Cardiac septum (tissue), 1 donor: ENCODE measurements at places on chromosomes 11 and 22. TPM values are rescaled to one million over a fixed set of nuclear protein-coding genes. Genes with fewer than 3 reads are reported as not detected.

SPI1 gene
- total RNA-seq = 12.0 TPM

IL18 gene
- total RNA-seq = 0.70 TPM

BUD13 gene
- 8.3 TPM for total RNA-seq

LRRC4C gene
- 0.43 TPM for total RNA-seq

CBX7 gene
- total RNA-seq = 89.6 TPM

SPTBN2 gene
- 1.7 TPM for total RNA-seq

DNA sequence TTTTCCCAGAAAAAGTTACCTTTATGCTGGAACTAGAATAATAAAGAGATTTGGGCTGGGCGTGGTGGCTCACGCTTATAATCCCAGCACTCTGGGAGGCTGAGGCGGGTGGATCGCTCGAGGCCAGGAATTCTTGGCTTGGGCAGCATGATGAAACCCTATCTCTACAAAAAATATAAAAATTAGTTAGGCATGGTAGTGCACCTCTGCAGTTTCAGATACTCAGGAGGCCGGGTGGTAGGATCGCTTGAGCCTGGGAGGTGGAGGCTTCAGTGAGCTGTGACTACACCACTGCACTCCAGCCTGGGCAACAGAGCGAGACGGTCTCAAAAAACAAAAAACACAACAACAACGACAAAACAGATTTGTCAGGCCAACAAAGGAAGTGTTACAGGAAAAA is 119.3 kb upstream of the OR9Q1 start:
- DNase-seq = no peak

DNA sequence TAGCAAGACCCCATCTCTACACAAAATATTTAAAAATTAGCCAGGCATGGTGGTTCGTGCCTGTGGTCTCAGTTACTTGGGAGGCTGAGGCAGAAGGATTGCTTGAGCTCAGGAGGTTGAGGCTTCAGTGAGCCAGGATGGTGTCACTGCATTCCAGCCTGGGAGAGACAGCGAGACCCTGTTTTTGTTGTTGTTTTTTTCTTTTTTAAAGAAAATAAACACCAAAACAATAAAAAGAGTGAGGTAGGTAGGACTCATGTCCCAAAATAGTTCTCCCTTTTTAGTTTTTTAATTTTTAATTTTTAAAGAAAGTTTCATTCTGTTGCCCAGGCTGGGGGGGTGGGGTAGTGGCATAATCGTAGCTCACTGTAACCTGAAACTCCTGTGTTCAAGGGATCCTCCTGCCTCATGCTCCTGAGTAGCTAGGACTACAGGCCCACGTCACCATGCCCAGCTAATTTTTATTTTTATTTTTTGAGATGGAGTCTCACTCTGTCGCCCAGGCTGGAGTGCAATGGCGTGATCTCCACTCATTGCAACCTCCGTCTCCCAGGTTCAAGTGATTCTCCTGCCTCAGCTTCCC is 25.5 kb upstream of the MALAT1 start:
- no peak for DNase-seq
